ENCODE measurements at places on chromosomes 11 and 22.
A peak's percentile ranks its signal among the peaks of the same experiment; 100 is the strongest.

- no peak for DNase-seq
Observed at GRCh38 chr11:111879637-111879960, 258 bp downstream of the CFAP68 start.

GRCh38 chr11:76578654-76579055 lies 91.9 kb downstream of the LRRC32 start:
- DNase-seq = no peak

DNA sequence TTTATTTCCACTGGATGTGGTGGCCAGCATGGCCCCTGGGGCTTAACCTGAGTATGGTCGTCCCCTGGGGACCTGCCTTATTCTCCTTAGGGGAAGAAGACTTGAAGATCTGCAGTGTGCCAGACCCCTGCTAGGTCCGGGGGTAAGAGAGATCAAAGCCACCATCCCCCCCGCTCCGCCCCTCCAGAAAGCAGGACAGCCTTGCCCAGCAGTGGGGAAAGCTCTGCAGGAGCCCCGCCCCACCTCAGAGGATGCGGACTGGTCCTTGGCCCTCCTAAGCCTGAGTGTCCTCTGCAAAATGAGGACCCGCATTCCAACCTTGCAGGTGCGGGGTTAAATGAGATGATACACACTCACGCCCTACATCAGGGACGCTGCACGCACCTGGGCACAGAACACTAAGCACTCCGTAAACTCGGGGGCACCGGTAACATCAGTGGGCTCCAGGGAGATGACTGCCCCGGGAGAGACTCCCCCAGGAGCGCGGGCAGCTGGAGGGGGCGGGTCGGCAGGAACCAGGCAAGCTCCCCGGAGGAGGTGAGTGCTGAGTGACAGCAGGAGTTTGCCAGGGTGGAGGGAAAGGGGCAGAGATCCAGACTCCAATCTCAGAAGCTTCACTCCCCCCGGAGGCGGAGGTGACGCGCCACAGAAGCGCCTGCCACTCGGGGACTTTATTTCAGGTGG lies 564 bp upstream of the ANO1 start:
- DNase-seq = no peak

DNA sequence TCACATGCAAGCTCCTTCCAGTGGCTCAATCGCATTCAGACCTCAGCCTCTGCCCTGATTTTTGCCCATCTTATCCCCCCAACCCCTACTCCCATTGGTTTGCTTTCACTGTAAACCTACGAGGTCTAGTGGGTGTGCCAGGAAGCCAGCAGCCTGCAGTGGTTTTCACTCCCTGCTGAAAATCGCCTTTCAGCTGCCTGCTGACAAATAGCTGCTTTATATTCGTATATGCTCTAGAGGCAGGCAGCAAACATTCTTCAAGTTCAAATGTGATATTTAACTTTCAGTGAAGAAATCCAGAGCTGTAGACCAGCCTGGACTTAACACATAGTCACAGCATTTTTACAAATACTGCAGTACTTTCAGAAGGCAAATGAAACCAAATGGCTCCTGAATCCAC lies 92.8 kb upstream of the APOA1 start:
- DNase-seq = no peak

GRCh38 chr11:123585206-123585605 lies 69.2 kb downstream of the SCN3B start:
- no peak for DNase-seq

DNA sequence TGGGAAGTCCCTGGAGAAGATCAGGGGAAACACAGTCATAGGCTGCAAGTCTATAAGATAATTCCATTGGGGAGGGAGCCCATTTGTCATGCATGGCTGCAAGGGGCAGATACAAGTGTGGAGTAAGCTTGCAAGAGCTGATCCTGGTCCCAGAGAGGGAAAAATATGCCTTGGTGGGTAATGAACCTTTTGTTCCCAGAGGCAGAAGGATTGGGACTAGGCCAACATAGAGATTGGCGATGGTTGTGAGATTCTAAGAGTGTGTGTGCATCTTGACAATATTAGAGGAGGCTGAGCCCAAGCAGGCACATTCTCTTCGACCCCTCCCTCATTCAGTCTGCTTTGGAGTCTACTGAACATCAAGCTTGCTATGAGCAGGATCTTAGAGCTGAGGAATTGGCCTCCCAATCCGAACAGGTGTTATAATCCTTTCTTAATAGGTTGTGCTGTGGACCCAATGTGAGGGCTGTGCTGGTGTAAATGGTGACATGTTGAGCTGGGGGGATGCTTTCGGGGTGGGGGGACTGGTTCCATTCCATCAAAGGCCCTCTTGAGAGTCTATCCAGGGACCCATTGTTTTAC lies 18.4 kb downstream of the MIAT start:
- DNase-seq = no peak

DNA sequence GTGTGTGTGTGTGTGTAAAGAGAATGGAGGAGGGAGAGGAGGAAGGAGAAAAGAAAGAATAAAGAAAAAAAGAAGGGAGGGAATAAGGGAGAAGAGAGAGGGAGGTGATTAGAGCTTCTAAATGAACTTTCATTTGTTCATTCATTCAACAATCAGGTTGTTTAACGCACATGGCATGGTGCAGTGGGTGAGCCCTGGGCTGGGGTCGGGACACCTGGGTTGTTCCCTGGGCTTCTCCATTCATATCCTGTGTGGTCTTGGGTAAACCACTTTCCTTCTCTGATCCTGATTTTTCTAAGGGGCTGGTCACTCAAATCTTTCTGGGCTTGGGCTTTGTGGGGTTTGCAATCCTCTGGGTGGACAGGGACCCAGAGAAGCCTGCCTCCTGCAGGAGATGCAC lies 47.9 kb upstream of the CD82 start:
- no peak for DNase-seq

- DNase-seq = no peak
Observed at GRCh38 chr22:29313576-29314466, 1.7 kb downstream of the RASL10A start.

GRCh38 chr11:74927496-74927895 lies 21.4 kb downstream of the XRRA1 start:
- no peak for DNase-seq

DNA sequence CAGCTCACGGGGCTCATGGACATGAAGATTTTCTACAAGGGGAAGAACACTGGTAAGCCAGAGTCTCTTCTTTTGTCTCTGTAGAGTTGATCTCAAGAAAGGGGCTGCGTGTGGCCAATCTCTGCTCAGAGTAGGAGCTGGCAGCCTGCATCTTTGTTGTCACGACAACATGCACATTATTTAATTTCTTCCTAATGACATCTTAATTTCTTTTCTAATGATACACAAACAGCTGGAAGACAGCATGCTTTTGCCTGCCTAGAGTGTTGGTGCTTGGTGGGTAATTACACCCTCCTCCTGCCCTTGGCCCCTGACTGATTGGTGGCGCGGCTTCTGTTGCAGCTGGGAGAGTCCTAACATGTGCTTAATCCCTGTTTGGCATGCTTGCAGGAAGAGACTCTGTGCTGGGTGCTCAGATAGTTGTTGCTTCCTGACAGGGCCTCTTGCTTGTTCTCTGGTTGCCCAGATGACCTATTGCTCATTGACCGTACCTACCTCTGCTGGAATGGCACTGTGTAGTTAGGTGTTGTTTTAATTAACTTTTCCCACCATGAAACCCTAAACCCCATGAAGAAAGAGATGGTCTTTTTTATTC lies 106.9 kb upstream of the SORL1-AS1 start:
- DNase-seq = no peak

GRCh38 chr22:27686534-27686933 lies 115.0 kb downstream of the MN1 start:
- no peak for DNase-seq

DNA sequence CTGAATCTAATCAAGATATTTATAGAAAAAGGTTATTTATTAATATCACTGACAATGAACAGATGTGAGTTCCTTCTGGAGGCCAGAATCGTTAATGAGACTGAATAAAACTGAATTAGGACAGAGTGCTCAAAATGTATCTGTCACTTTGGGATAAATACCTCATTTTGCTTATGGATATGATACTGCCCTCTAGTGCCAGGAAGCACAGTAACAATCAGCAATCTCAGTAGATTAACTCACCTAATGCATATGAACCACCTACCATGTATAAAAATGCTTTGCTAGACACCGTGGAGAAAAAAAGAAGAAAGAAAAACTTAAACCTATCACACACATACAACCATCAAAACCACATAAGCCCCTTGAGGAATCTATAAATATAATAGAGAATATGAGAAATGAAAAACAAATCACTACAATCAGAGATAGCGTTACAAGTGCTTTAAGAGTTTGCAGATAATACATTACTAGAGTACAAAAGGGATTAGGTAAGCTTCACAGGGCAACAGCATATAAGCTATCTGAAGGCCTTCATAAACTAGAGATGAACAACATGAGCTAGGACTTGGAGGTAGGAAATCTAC lies 117.4 kb downstream of the SGSM3 start:
- DNase-seq = no peak

GRCh38 chr22:33722816-33723215 lies 197.5 kb downstream of the LARGE1 start:
- DNase-seq = no peak

DNA sequence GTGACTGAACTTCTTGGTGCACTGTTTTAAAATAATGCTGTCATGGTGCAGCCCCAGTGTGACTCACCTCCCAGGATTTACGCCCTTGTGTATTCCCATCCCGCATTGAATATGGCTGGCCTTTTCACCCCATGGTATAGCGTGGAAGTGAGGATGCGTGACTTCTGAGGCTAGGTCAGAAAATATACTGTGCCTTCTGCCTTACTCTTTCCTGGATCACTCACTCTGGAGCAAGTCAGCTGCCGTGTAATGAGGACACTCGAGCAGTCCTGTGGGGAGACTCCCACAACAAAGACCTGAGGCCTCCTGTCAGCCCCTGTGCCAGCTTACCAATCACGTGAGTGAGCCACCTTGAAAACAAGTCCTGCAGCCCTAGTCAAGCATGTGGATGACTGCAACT lies 471.9 kb upstream of the KIRREL3 start:
- DNase-seq = no peak

GRCh38 chr22:45883811-45884170 lies 93.2 kb downstream of the WNT7B start:
- no peak for DNase-seq

GRCh38 chr22:17237038-17237668 lies 17.9 kb upstream of the ADA2 start:
- DNase-seq = no peak

DNA sequence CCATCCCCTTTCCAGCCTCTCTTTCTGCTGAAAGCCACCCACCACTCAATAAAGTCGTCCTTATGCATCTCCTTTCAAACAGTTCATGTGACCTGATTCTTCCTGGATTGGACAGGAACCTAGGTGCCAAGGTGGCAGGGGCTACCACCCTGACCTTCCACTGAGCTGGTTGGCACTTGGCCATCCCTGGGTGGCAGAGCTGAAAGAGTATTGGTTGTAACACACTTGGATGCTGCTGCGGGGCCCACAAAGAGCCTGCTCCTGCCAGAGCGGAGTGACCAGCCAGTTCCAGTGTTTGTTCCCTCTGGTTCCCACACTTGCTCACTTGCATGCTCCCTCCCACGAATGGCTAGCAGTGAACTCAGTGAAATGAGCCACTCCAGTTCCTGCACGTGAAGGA lies 57.2 kb upstream of the OR4C15 start:
- DNase-seq = no peak

DNA sequence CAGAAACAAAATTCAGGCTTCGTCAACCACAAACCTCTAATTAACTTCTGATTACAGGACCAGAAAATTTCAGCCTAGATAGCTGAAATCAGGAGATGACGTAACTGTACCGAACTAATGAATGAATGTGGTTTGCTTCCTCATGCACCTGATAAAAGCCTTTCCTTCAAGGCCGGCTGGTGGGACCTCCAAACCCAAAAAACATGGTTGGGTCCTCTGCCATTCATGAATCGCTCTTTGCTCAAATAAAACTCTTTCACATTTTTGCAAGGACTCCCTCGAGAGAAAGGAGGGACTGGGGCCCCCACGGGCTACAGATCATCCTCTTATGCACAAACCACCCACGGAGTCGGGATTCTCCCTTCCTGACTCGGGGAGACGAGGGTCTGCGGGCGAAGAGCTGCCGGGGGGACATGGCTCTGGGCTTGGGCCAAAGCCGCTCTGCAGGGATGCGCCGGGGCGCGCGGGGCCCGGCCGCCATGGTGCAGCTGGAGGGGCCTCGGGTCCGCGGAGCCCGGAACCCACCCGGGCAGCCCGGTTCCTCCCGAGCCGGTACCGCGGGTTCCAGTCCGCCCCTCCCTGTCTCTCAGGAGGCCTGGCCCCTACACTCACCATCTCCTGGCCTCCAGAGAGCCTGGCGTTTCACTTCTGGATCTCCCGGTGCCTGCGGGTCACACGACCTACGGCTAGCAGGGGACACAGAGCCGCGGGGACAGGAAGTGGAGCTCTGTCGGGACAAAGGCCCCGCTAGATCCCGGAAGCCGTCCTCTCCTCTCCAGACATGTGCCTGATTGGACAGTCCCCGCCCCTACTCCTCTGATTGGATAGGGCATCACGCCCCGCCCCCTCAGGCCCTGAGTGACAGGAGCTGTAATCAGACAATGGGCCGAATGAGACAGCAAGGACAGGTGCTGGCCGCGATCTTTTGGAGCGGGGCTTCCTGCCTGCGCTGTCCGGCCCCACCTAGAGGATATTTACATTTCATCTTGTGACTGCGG lies at the start of gene ZNF195:
Gene ZNF195 (minus strand): TSS at position 721 of the 998 bp plus-strand sequence. CDS start 106 bp downstream, at position 615.
- peak; percentile 98 for DNase-seq

DNA sequence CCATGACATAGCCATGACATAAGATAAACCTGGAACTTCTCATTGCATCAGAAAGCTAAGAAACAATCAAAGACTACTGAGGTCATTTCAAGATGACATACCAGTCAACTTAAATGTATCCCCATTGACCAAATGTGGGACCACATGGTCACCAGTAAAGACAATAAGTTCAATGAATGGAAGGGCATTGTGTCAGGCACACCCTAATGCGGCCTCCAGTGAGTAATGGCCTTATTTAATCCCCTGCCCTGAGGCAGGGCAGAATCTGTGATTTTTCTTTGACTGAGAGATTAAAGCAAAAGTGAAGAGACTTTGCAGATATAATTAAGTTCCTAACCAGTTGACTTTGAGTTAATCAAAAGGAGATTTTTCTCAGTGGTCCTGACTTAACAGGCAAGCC lies 17.3 kb upstream of the SYT8 start:
- no peak for DNase-seq

DNA sequence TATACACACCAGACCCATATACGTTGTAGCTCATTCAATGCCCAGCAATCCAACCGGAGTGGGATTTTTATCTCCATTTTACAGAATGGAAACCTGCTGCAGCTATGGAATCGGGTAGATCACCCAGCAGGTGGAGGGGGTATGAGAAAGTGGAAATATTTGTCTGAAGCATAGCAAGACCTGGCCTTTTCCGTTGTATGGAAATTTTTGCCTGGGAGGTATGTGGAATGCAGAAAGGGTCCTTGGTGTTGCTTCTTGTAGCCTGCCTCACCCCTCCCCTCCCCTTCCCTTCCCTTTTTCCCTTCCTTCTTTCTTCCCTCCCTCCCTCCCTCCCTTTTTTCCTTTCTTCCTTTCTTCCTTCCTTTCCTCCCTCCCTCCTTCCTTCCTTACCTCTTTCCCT lies 15.2 kb downstream of the TSPAN18 start:
- no peak for DNase-seq
